SJSA1 (cell line): ENCODE measurements at places on chromosomes 5 and 9.
A peak's percentile ranks its signal among the peaks of the same experiment; 100 is the strongest.

DNA sequence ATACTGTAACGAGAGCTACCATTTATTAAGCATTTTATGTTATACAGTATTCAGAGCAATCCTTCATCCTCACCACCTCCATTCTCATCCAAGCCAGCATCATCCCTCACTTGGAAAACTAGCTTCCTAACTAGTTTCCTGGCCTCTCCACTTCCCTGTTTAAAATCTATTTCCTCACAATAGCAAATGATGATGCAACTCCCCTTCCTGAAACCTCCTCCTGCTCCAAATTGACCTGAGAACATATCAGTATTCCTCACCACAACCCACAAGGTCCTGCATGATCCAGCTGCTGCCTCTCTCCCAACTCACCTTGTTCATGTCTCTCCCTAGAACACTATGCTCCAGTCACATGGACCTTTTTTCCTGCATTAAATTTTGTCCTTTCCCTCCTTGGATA lies 4.3 kb upstream of the SLC36A2 start:
- no peak for DNase-seq

GRCh38 chr5:159161361-159162214 lies 47.8 kb downstream of the RNF145 start:
- DNase-seq, result no peak

- no peak for DNase-seq
These were observed 153.8 kb upstream of the KCNN2 start for GRCh38 chr5:114208120-114208519.

- DNase-seq, result no peak
These were observed 10.4 kb downstream of the NIM1K start for GRCh38 chr5:43202380-43202779.

DNA sequence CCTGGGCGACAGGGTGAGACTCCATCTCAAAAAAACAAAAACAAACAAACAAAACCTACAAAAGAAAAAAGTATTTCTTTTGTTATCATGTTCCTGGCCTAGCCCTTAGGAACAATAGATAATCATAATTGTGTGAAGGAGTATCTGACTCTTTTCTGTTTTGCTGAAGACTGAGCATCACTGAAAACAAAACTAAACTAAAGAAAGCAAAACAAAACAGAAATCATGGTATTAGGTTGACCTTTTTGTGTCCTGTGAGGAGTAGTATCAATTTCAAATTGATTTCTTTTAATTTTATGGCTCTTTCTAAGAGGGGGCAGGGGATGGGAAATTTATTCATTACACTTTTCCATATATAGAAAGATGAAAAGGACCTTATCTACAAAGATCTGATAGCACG lies 246.0 kb downstream of the YTHDC2 start:
- no peak for DNase-seq

- DNase-seq, result no peak
These were observed 60.5 kb upstream of the C9orf72 start for GRCh38 chr9:27633764-27634163.

- peak; percentile 73 for DNase-seq
These were observed 107.6 kb upstream of the SPRY4 start for GRCh38 chr5:142432369-142432863.

GRCh38 chr9:110309681-110310080 lies 28.0 kb downstream of the TXNDC8 start:
- no peak for DNase-seq

DNA sequence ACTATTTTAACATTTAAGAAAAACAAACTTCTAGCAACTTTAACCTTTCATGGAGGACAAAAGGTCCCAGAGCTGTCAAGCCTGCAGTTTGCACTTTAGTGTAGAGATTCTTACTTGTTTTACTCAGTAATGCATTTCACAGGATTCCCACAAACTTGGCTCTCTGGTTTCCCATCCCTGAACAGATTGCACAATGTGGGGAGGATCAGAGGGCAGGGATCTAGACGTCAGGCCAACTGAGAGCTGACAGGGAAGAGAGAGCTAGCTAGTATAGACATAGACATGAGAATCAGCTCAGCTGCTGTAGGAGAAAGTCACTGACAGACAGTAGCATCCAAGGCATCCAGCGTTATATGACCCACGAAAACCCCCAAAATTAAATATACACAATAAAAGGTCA lies 20.9 kb upstream of the BNIP1 start:
- no peak for DNase-seq

DNA sequence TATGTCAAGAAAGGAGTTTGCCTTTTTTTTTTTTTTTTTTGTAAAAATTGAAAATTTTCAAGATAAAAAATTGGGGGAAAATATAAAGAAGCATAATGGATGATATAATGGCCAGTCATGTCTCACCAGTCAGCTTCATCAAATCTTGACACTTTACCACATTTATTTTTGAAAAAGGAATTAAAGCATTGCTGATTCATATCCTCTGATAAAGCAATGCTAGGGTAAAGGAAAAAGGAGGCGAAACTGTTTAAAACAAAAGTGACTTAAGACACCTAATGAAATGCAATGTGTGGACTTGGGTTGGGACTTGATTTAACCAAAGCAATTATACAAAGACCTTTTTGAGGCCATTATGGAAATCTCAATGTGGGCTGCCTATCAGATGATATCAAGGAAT lies 208.5 kb downstream of the ARHGAP26 start:
- no peak for DNase-seq

DNA sequence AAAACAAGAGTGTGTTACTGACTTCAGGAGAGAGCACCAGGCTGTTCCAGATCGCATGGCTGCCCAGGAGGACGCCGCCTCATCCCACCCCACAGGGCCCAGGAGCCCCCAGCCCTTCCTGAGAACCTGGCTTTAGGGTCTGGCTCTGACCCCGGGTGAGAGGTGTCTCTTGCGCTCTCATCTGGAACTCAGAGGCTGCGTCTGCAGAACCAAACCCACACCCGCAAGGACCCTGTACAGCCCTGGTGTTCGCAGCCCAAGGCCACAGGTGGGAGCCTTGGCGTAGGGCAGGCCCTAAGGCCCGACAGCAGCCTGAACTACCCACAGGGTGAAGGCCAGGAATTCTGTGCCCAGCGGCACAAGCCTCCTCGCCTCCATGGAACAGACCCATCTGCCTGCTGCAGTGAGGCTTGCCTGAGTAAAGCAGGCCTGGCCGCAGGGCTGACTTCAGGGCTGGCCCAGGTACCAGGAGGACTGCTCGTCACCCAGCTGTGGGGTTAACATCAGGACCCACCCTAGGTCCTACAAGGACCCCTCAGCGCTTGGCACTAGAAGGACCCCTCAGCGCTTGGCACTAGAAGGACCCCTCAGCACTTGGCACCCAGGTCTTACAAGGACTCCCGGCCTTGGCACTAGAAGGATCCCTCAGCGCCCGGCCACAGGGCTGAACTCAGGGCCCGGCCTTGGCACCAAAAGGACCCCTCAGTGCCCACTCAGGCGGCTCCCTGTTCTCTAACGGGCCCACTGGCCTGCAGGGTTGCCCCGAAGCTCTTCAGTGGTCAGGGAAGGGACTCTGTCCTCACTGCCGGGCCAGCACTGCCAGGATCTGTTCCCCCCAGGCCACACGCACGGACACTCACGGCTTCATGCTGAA lies 48.2 kb downstream of the NKD2 start:
- DNase-seq, result no peak

DNA sequence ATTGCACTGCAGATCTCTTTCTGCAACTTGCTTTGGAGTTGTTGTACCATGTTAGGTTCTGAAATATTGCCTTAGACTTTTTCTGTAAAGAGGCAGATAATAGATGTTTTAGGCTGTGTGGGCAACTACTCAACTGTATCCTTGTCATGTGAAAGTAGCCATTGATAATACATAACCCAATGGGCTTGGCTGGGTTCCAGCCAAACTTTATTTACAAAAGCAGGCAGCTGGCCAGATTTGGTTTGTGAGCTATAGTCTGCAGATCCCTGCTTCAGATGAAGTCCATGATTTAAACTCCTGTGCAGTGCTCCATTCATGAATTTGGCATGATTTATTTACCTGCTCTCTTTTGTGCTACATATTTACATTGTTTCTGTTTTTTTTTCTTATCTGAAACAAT lies 300.4 kb downstream of the IRX2 start:
- DNase-seq, result no peak

DNA sequence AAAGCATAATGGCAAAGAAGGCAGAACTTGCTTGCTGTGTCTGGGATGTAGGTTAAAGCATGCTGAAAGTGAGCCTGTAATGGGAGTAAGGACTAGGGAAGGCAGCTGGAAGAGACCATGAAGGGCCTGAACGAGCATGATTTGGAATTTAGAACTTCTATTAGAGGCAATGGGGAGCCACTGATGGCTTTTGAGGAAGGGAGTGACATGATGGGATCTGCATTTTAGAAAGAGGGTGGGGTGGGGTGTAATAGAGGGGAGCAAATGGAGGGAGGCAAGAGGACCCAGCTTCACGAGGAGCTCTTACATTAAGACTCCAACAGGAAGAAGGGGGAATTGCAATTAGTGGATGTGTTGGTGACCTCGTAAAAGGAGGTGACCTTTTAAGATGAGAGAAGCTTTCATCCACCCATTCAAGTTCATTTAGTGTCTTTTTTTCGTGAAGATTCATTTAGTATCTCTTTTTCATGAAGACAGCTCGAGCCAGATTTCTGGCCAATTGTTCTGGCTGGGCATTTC lies 13.6 kb upstream of the GABRP start:
- DNase-seq, result no peak

- DNase-seq, result no peak
These were observed 293.9 kb downstream of the ZSWIM6 start for GRCh38 chr5:61625681-61626621.

- DNase-seq, result no peak
These were observed 97.9 kb downstream of the DAPK1 start for GRCh38 chr9:87595610-87596009.

GRCh38 chr9:89532944-89533343 lies 35.0 kb upstream of the SEMA4D start:
- DNase-seq, result no peak

DNA sequence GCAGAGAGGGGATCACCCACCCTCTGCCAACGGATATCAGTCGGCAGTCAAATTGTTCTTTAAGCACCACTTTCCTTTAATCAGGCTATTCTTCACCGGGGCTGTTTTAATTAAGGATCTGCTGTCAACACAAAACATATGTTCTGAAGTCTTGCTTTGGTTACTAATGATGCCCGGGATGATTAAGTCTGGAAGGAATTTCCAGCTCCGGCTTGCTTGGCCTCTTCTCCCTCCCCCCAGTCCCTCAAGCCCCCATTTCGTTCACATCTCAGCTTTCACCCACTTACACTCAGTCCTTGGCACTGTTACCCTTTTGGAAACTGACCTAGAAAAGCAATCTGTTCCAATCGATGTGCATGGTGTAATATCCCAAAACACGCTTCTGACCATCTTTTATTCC lies 74.7 kb downstream of the MSX2 start:
- no peak for DNase-seq

GRCh38 chr9:136645903-136646754 lies 16.6 kb upstream of the EGFL7 start:
- DNase-seq, result no peak

DNA sequence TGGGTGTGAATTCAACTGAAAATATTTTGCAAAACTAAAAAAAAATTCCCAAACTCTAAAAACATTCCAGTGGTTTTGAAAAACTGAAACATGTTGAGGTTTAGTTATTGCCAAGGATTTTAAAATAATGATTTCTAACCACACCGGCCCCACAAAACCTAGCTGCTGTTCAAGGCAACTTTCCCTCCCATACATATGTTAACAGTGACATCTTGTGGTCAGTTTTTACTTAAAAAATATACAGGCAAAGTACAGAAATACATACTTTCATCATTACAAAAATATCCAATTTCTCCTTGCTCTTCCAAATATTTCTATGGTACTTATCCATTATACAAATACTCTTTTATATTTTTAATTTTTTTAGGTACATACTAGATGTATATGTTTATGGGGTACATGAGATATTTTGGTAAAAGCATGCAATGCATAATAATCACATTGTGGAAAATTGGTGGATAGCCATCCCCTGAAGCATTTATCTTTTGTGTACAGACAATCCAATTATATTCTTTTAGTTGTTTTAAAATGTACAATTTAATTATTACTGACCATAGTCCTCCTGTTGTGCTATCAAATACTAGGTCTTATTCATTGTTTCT lies 34.4 kb upstream of the MRPS30 start:
- DNase-seq, result no peak

- no peak for DNase-seq
These were observed 94.7 kb upstream of the OSMR start for GRCh38 chr5:38751103-38751502.

- DNase-seq, result no peak
These were observed 146.1 kb downstream of the CAAP1 start for GRCh38 chr9:26746357-26747072.

DNA sequence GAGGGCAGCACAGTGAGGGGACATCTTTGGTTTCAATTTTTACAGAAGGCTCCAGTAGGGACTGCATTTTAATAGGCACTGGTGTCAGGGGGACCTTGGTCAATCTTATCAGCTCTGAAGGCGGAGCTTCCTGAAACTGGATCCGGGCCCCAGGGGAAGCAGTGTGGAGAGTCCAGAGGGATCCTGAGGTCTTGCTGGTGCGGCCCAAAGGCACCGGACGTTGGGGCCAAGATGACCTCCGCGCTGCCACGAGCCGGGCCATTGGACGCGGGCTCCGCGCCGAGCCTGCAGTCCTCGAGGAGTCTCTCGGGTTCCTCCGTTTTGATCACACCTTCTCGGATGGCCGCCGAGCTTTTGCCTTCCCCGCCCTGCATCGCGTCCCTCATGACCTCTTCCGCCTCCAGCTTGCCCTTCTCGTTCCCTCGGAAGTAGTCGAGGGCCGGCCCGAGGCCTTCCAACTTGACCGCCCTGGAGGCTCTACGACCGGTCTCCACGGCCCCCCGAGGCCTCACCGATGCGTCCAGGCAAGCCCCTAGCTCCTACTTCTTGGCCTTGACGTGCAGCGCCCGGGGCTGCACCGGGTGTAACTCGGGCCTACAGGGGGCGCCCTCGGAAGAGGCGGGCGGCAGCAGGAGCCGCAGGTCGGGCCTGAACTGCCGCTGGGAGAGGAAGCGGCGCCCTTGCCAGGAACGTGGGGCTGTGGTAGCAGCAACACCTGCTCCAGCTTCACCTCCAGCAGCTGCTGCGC lies 18.8 kb downstream of the C5orf52 start:
- DNase-seq, result peak; percentile 48
